ENCODE measurements at places on chromosomes 5 and 9. TPM values are rescaled to one million over a fixed set of nuclear protein-coding genes. Genes with fewer than 3 reads are reported as not detected.

Gene SLC6A3
- total RNA-seq, result not detected

Gene SPINK4
- total RNA-seq, result not detected

Gene BTNL9
- total RNA-seq, result not detected

Gene ADAMTS2
- total RNA-seq, result 36.5 TPM

Gene TAS2R1
- not detected for total RNA-seq

Gene TSPAN17
- total RNA-seq, result 41.4 TPM

Gene RNF180
- total RNA-seq, result 6.1 TPM

Gene PTGR1
- total RNA-seq, result 62.7 TPM

Gene PCDHA6
- 0.26 TPM for total RNA-seq

Gene CDHR2
- total RNA-seq, result not detected

Gene ITK
- not detected for total RNA-seq

Gene C9orf50
- total RNA-seq, result 0.13 TPM

Gene TRIM7
- 10.5 TPM for total RNA-seq

Gene ZCCHC10
- 12.0 TPM for total RNA-seq

Gene IL7R
- total RNA-seq, result 0.12 TPM

Gene NTNG2
- total RNA-seq, result 1.6 TPM

Gene ZNF879
- total RNA-seq, result 4.6 TPM

Gene OCLN
- total RNA-seq, result 0.66 TPM

Gene ABO
- total RNA-seq, result not detected

Gene GFI1B
- not detected for total RNA-seq

Gene AFAP1L1
- 16.1 TPM for total RNA-seq

Gene HARS1
- 74.6 TPM for total RNA-seq

Gene INSL4
- under 0.01 TPM for total RNA-seq
